ENCODE measurements at places on chromosomes 5 and 9.

GRCh38 chr9:106286249-106286648 is 576.7 kb upstream of the ZNF462 start:
- no peak for DNase-seq

GRCh38 chr5:58235299-58235698 is 224.6 kb downstream of the PLK2 start:
- DNase-seq: no peak

DNA sequence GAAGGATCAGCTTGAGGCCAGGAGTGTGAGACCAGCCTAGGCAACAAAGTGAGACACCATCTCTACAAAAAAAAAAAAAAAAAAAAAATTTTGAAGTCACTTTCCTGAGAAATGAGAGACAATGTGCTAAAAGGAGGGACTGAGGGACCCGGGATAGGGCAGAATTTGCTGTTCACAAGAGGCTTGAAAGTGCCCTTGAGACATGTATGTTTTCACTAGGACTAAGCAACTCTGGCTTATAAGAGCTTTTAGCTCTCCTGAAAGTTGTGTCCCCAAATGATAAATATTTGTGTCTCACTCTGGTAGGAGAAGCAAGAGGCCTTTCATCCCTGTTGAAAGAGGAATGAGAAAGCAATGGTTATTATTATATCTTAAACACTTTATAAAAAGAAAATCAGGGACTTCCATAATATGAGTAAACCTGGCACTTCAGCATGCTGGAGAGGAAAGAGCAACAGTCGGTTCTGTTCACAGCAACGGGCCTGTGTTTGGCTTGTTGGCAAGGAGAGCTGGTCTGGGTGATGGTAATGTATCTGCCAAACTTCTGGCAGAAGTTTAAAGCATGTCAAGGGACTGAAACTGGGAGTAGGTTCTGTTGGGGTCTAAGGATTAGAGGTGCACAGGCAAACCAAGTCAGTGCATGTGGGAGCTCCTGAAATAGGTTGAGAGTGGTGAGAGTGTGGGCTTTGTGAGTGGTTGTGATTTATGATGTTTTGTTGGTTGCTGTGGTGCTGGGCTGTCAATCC is 32.2 kb downstream of the ENTREP1 start:
- DNase-seq: no peak

GRCh38 chr9:83936523-83936922 is 15.3 kb upstream of the KIF27 start:
- no peak for DNase-seq

Data from mesothelial cell of epicardium (in vitro differentiated cells).